Uterine smooth muscle cell (primary cell): ENCODE measurements at places on chromosomes 2 and 18. TPM values are rescaled to one million over a fixed set of nuclear protein-coding genes. Genes with fewer than 3 reads are reported as not detected.

Gene DCAF17
- 20.4 and 29.9 TPM in 2 replicates for total RNA-seq

Gene LRATD1
- total RNA-seq = 2.0 and 3.5 TPM in 2 replicates

Gene C2orf92
- 2.0 and 2.5 TPM in 2 replicates for total RNA-seq

Gene CSRNP3
- total RNA-seq = 1.8 and 1.9 TPM in 2 replicates

Gene VWA3B
- not detected in 2 replicates for total RNA-seq

Gene OXER1
- 0.12 TPM in 1 of 2 replicates, not detected in the other for total RNA-seq

Gene UGT1A3
- total RNA-seq = not detected in 2 replicates

Gene RNF144A
- 12.0 TPM in 2 replicates for total RNA-seq

Gene BCL11A
- 0.37 and 0.44 TPM in 2 replicates for total RNA-seq

Gene COL3A1
- 841 and 1,747 TPM in 2 replicates for total RNA-seq

Gene C1QL2
- total RNA-seq = not detected in 2 replicates

Gene LHCGR
- total RNA-seq = not detected in 2 replicates
